ENCODE measurements at places on chromosomes 3 and 15.

DNA sequence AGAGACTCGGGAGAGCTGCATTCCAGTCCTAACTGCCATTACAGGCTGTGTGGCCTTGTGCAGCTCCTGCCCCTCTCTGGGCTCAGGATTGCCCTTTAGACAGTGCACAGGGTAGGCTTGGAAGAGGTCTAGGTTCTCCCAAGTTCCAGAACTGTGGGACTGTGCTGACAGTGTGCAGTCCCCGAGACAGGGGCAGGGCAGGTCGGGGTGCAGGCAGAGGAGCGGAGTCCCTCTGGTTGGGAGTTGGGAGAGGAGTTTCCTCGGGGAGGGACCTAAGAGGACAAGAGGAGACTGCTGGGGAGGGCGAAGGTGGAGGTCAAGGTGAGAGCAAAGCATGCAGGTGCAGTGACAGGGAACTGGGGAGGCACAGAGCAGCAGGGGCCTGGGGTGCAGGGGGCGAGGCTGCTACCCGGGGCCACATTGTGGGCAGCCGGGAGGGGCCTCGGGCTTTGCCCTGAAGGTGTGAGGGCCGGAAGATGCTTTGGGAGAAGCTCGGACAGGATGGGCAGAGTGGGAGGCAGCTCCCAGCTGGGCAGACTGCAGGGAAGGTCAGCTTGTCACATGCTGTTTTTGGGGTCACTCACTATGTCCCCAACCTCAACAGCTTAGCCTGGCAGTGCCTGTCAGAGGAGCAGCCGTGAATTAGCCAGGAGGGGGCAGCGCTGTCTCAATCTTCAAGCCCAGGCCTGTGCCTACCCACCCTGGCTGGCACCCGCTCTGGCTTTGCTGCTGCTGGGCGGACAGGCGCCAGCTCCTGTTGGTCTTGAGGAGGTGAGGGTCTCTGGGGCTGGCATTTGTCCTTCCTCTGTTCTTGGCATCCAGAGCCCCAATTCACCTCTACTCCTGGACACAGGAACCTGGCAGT is 15.4 kb upstream of the CSPG4 start:
- no peak for DNase-seq

DNA sequence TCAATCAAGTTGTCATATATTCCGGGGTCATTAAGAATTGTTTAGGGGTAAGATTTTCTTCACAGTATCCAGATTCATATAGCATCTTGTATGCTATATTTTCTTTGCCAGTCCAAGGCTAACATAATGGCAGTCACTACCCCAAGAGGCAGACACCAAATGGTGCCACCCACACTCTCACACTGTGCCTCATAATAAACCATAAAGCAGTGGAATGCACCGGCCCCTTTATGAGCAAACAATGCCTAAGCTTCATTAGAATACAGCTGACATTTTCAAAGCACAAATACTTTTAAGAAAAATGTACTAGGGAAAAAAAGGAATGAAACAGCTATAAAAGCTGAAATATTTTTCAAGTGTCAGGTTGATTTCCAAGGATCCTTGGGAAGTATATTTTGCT is 121.6 kb downstream of the TFDP2 start:
- no peak for DNase-seq

- DNase-seq: no peak
Observed at GRCh38 chr3:11555881-11556633, 87.7 kb downstream of the VGLL4 start.

- DNase-seq: no peak
Observed at GRCh38 chr15:40286061-40286532, 3.2 kb upstream of the ANKRD63 start.

Measured in cortex of kidney (tissue), 1 donor.